ENCODE measurements at places on chromosomes 1 and 21.

DNA sequence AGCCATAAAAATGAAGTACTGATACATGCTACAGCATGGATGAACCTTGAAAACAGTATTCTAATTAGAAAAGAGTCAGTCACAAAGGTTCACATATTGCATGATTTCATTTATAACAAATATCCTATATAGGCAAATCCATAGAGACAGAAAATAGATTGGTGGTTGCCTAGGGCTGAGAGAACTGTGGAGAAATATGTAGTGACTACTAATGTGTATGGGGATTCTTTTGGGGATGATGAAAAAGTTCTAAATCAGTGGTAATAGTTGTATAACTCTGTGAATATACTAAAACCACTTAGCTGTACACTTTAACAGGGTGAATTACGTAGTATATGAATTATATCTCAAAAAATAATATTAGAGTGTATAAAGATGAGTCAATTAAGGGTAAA is 45.8 kb downstream of the RNF115 start:
- DNase-seq = no peak

DNA sequence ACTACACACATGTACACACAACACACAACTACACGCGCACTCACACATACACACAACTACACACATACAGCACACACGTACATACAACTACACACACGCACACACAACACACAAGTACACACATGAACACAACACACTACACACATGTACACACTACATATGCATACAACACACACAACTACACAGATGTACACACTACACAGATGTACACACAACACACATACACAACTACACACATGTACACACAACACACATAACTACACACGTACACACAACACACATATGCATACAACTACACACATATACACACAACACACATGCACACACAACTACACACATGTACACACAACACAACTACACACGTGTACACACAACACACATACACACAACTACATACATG is 318.6 kb downstream of the CAMTA1 start:
- DNase-seq = no peak

DNA sequence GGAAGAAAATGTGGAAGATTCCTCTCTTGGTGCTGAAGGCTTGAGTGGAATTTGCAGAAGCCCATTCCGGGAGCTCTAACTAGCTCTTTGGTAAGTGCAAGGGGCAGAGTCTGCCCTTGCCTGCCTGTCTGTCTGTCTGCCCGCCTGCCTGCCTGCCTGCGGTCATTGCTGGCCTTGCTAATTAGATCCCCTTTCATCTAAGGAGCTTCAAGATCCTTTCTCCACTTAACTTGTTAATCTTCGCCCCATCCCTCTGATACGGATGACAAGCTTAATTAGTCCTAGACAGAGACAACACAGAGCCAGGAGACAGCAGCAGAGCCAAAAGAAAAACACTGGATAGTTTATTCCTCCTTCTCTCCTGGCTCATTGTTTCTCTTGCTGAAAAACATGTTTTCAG is 80.2 kb upstream of the GADD45A start:
- DNase-seq = no peak

DNA sequence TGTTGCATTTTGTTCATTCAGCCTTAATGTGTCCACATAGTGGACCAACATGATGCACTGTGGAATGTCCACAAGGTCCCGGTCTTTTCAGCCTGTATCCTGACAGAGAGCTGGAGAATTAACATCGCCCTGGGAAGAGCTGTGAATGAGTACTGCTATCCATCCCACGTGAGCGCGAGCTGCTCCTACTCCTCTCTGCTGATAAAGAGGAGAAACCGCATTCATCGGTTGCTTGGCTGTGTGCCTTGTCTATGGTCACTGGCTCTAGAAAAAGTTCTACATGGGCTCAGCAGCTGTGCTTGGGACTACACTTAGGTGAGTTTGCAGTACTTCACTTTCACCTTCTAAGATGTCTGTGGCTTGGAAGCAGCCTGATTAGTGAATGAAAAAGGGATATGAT is 31.1 kb upstream of the IGSF5 start:
- DNase-seq = no peak

DNA sequence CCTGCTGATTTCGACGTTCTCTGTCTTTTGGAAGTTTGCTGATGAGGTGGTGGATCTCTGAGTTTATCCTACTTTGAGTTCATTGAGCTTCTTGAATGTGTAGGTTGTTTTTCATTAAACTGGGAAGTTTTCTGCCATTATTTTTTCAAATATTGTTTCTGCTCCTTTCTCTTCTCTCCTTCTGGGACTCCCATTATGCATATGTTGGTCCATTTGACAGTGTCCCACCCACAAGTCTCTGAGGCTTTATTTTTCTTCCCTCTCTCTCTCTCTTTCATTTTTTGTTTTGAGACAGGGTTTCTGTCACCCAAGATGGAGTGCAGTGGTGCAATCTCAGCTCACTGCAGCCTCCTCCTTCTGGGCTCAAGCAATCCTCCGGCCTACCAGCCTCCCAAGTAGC is 11.7 kb downstream of the TNFRSF18 start:
- no peak for DNase-seq

GRCh38 chr1:175525222-175525621 is 218.2 kb downstream of the TNR start:
- DNase-seq = no peak

DNA sequence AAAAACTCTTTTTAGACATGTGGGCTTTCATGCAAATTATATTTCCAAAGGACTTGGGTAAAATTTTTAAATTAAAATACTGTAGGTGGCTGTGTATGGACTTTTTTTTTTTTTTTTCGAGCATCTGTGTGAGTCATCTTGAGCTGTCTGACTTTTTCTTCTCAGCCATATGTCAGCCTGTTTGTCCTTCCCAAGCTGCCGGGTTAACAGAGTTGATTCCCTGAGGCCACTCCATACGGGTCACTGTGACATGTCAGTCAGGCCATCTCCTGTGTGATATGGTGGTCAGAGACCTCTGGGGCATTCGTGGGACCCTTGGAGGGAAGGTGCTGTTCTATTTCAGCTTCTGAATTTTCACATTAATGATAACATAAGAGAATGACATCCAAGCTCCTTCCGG is 148.3 kb downstream of the KCNJ6 start:
- no peak for DNase-seq

DNA sequence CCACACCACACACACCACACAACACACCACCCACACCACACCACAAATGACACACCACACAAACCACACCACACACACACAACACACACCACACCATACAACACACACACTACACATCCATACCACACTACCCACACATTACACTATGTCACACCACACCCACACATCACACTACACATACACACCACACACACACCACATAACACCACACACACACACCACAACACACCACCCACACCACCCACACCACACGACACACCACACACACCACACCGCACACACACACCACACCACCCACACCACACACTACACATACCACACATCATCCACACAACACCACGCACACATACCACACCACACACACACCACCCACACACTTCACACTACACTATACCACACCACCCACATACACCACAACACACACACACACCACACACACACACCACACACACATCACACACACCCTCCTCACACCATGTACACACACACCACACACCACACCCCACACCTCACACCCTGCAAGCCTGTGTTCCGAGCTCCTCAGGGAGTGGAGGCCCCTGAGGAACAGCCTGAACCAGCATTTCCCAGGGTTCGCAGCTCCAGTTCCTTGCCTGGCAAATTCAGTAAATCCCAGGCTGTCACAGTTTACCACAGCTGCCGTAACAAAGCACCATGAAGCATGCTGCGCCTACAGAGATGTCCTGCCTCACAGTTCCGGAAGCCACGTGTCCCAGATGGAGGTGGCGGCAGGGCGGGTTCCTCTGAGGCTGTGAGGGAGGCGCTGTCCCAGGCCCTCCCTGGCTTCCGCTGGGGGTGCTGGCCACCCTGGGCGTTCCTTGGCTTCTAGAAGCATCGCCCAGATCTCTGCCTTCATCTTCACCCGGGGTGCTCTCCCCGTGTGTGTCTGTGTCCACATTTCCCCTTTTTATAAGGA is 69.8 kb upstream of the ATP5PO start:
- DNase-seq = no peak

DNA sequence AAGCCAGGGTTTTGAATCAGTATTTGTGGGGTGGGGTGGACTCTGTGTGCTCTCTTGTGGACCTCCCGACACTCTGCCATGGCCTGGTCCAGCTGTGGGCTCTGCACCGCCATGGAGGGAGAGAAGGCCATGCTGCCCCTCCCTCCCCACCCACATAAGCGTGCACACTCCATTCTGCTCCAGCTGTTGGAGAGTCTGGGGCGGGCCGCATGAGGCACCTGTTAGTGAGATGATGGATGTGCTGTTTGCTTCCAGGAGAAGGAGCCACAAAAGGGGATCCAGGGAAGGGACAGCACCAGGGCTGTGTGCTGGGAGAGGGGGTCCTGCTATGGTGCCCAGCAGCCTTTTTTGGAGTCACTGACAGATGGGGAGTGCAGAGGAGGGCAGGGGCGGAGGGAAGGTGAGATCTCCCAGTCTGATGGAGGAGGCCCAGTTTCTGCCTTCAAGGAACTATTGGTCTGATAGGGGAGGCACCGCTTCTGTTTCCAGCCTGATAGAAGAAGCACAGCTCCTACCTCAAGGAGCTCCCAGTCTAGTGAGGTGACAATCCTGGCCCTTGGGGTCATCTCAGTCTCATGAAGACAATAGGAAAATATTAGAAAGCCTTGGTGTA is 101.5 kb downstream of the ACTL8 start:
- DNase-seq = no peak

DNA sequence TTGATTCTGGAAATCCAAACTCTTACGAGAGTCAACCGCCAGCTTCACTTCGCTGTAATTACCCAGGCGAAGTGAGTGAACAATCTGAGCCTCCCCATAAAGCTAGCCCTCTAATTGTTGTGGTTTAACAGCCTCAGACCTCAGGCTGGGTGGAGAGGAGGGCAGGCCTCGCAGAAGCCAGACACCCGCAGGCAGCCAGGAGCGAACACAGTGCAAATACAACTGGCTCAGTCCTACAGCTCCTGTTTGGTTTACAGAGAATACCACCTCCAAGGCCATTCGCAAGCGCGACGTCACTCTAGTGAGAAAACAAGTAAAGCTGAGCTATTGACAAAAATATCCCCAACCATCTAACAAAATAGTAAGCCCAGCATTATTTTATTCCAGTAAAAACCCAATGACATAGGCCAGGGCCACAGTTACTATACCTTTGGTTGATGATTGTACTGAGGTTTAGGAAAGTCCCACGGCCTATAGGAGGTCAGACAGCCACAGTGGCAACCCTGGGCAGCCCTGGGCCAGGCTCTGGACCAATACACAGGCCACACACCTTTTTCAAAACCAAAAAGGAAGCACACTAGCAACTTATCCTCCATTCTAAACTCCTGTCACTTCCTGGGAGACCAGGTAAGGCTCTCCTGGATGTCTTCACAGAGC is 163.3 kb downstream of the ETS2 start:
- DNase-seq = peak; percentile 85

- no peak for DNase-seq
These were observed 6.0 kb downstream of the PTTG1IP start for GRCh38 chr21:44867464-44867863.

- DNase-seq = no peak
These were observed 90.0 kb downstream of the MACF1 start for GRCh38 chr1:39294531-39294930.

DNA sequence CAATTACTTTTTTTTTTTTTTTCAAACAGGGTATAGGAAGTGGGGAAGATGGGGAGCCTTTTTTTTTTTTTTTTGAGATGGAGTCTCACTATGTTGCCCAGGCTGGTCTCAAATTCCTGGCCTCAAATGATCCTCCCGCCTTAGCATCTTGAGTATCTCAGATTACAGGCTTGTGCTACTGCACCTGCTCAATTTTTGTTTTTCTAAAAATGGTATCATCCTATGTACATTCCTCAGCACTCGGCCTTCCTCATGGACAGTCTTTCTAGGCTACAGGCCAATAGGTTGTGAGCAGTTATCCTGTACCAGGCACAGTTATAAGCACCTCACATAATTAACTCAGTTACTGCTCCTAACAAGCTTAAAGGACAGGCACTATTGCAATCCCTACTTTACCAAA is 132.1 kb upstream of the EDN2 start:
- no peak for DNase-seq

DNA sequence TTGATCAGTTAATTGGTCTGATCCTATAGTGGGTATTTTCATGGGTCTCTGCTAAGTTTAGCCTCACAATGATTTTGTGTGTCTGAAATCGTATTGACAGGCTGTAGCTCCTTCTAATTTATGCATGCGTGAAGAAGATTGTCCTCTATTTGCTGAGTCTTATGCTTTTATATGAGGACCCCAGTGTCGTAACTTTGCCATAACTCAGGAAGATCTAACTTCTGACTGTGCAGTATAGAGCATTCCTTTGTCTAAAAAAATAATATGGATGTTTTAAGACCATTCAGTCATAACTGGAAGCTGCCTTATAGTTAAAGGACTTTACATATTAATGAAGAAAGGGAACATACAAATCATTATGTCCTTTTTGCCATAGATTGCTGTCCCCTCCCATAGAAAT is 73.3 kb downstream of the CAMTA1 start:
- DNase-seq = no peak

- DNase-seq = no peak
These were observed 53.0 kb downstream of the LHX4 start for GRCh38 chr1:180283098-180283497.

GRCh38 chr1:38628241-38628640 is 231.3 kb downstream of the RRAGC start:
- no peak for DNase-seq
